Pulmonary artery endothelial cell (primary cell): ENCODE measurements at places on chromosomes 4 and X. TPM values are rescaled to one million over a fixed set of nuclear protein-coding genes. Genes with fewer than 3 reads are reported as not detected.

Gene EXOC1
- total RNA-seq, result 50.2 and 55.4 TPM in 2 replicates

Gene PIN4
- 14.2 and 27.5 TPM in 2 replicates for total RNA-seq

Gene ITIH6
- total RNA-seq, result not detected in 2 replicates

Gene ARHGAP6
- total RNA-seq, result 0.11 and 0.86 TPM in 2 replicates

Gene ZGRF1
- total RNA-seq, result 10.1 and 15.8 TPM in 2 replicates

Gene FGF2
- total RNA-seq, result 16.6 and 28.0 TPM in 2 replicates

Gene S100P
- 0.07 TPM in 1 of 2 replicates, not detected in the other for total RNA-seq

Gene GAGE10
- not detected in 2 replicates for total RNA-seq

Gene OPHN1
- total RNA-seq, result 5.3 and 7.4 TPM in 2 replicates

GRCh38 chr4:82594456-82594855 is 32.7 kb upstream of the TMEM150C start:
- no peak for DNase-seq

DNA sequence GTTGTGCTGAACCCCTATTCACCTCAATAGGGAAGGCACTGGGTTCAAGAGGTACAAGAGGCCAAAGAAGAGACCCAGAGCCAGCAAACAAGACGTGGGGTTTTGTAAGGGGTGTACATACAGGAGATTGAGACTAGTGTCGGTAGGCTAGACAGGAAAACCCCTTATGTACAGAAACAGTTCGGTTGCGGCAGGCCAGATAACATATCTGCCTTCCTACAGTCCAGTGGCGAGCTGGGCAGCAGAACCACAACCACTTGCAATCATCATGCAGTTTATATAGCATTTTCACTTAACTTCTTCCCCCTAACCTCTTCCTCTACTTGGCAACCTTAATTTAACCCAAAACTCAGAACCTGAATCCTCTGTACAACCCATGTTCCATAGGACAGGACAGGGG is 422.2 kb downstream of the PDHA2 start:
- no peak for DNase-seq

DNA sequence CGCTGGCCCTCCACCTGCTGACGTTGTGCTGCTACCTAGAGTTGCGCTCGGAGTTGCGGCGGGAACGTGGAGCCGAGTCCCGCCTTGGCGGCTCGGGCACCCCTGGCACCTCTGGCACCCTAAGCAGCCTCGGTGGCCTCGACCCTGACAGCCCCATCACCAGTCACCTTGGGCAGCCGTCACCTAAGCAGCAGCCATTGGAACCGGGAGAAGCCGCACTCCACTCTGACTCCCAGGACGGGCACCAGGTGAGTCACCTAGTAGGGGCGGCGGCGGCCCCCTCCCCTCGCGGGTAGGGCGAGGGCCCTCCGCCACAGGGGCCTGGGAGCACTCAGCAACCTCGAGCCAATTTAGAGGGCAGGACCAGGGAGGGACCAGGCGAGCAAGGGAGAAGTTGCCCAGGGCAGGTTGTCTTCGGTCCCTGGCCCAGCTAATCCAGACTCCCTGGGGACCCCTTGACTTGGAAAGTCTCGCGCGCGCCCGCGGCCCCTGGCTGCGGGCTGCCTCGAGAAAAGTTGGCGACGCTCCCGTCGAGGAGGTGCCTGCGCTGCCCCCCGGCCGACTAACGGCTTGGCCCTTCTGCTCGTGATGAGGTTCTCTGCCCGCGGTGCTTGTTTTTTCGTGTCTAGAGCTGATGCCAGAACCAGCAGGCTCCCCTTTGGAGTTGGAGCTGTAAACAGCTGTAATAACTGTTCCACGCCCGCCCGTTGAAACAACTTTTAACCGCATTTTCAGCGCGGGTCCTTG is 717 bp downstream of the EDA start:
- no peak for DNase-seq

DNA sequence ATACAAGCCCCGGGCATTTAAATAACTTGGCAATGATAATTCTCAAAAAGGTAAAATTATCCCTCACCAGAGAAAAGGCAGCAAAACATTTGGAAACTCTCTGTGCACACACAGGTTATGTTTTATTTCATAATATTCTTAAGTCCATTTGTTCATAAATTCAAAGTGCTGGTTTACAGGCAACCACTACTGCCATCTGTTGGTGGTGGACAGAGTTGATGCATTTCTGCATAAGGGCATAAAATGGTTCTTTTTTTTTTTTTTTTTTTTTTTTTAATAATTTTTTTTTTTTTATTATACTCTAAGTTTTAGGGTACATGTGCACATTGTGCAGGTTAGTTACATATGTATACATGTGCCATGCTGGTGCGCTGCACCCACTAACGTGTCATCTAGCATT is 31.5 kb upstream of the IL21 start:
- DNase-seq, result no peak

DNA sequence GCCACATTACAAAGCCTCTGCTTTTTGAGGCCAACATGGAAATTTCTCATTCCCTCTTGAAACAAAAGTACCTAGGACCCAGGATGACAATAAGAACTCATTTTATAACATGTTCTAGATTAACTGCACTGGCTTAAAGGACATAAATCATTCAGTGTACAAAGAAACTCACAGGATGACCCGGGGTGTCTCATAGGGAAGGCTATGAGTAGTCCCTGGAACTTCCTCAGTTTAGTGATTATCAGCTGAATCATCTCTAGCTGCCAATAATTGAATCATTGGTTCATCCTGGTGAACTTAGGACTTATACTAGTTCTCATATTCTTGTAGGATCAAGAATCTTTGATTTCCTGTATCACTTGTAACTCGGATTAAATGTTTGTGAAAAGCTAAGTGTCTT is 95.8 kb upstream of the WDR1 start:
- no peak for DNase-seq

- DNase-seq, result no peak
These were observed 19.5 kb upstream of the WDFY3 start for GRCh38 chr4:84985952-84986351.

DNA sequence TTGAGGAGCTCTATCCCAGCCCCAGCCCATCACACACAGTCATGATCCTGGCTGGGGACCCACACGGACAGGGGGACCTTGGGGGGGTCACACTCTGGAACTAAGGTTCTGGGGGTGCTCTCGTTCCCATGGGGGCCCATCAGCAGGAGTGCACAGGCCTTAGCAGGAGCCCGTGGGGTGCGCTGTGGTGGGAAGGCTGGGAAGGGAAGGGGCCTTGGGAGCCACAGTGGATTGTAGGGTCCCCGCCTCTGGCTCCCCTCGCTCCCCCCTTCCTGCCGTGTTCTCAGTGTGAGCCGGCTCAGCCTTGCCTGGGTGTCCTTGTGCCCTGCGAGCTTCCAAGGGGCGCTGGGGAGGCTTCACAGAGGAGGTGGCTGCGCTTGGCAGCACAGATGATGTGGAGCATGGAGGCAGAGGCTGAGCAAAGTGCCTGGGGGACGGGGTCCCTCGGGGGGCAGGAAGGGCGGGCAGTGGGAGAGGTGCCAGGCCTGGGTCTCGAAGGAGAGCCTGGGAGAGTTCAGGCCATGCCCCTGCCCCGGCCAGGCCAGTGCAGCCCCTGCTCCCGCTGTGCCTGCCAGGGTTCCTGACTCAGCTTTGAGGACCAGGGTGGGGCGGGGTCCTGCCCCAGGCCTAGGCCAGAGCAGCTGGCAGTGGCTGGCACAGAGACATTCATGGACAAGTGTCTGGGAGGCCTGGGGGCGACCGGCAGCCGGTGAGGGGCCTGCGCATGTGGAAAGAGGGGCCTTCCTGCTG is 5.5 kb upstream of the HGFAC start:
- DNase-seq, result no peak

- DNase-seq, result no peak
These were observed 567.7 kb downstream of the KCNIP4 start for GRCh38 chr4:21380861-21381260.

DNA sequence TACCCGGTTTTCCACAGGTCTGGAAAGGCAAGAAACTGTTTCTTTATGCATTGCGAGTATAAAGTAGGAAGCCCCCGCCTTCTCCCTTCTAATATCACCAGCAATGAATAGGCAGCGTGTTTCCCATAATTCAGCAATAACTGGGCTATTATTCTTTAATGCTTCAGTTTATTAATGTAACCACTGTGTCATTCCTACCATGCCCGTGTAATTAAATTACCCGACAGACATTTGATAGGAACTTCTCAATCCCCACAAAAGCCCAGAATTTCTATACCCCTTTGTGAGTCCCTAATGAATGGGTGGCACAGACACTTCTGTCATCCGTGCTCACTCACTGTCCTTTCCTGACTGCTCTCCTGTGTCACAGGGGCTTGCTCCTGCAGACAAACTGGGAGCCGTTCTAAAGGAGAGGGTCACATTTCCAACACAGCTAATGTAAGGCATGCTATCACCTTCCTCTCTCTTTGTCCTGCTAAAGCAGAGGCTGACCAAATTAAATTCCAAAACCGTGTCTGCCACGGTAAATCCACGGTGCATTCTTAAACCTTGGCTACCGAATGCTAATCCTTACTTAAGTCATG is 108.5 kb upstream of the MID1 start:
- DNase-seq, result no peak

- no peak for DNase-seq
These were observed 64.2 kb downstream of the HPRT1 start for GRCh38 chrX:134524181-134524580.

- DNase-seq, result no peak
These were observed 230.4 kb downstream of the CRLF2 start for GRCh38 chrX:981791-982626.

- DNase-seq, result no peak
These were observed 326.6 kb upstream of the ATOH1 start for GRCh38 chr4:93501946-93502345.

- DNase-seq, result no peak
These were observed 57.0 kb downstream of the LCORL start for GRCh38 chr4:17964576-17964975.

GRCh38 chr4:122914292-122914904 is 8.0 kb downstream of the NUDT6 start:
- no peak for DNase-seq

DNA sequence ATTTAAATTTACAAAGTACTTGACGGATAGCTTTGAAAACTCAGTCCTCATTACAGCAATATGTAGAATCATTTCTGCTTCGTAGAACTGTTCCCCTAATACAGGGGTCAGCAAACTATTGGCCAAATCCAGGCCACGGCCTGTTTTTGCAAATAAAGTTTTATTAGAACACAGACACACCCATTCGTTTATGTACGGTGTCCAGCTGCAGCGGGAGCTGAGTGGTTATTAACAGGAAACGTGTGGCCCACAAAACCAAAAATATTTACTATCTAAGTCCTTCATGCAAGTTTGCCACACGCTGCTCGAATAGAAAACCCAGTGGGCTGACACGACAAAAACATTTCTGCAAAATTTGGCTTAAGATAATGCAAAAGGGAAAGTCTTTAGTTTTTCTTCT is 146.5 kb downstream of the AFAP1 start:
- DNase-seq, result no peak

- no peak for DNase-seq
These were observed 81.9 kb downstream of the AASDH start for GRCh38 chr4:56305390-56305789.

GRCh38 chr4:61911313-61911756 is 711.2 kb downstream of the ADGRL3 start:
- no peak for DNase-seq

GRCh38 chrX:150049647-150050046 is 111.4 kb upstream of the EOLA2 start:
- DNase-seq, result no peak

- DNase-seq, result no peak
These were observed 1.9 kb downstream of the ARHGAP6 start for GRCh38 chrX:11663875-11664210.

DNA sequence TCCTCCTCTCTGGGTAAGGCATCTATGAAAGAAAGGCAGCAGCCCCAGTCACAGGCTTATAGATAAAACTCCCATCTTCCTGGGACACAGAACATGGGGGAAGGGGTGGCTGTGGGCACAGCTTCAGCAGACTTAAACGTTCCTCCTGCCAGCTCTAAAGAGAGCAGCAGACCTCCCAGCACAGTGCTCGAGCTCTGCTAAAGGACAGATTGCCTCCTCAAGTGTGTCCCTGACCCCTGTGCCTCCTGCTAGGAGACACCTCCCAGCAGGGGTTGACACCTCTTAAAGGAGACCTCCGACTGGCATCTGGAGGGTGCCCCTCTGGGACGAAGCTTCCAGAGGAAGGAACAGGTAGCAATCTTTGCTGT is 89.9 kb downstream of the EFHC2 start:
- no peak for DNase-seq

- no peak for DNase-seq
These were observed 116.1 kb downstream of the GASK1B start for GRCh38 chr4:158056689-158057245.

DNA sequence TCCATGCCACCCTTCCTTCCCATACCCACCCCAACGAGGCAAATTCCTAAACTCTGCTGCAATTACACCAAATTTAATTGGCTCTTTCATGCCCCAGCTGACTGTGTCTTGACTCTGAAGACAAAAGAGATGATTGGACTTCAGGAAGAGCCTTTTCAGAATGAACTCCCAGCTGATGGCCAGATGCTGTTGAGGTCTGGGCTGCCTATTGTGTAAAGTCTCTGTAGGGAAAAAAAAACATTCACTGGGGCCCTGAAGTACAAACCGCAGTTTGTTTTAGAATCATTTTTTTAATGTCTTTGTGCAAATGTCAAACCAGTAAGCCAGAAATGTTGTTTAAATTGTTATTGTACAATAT is 174.8 kb downstream of the HHIP start:
- no peak for DNase-seq

DNA sequence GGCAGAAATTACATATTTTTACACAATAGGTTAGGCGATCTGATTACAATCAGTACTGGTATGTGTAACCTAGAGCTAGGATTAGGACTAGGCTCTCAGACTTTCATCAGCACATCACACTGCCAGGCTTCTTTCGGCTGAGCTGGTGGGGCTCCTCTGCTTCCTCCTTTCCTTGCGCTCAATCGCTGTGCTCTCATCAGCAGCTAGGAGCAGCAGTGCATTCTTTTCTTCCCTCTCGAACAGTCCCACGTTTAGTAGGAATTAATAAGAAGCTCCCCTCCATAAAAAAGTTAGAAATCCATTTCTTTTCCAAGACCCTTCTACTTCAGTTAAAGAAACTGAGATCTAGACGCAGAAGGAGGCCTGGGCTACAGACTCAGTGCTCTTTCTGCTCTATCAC is 350.4 kb downstream of the SPRY1 start:
- no peak for DNase-seq

- DNase-seq, result no peak
These were observed 269.2 kb downstream of the TRIML1 start for GRCh38 chr4:188408244-188409030.

- DNase-seq, result no peak
These were observed 49.5 kb downstream of the CAMK2D start for GRCh38 chr4:113711883-113712662.

GRCh38 chr4:48585401-48585800 is 95.3 kb downstream of the ZAR1 start:
- no peak for DNase-seq
